ENCODE measurements at places on chromosomes 4 and X. TPM values are rescaled to one million over a fixed set of nuclear protein-coding genes. Genes with fewer than 3 reads are reported as not detected.

Gene NHSL2
- 0.03 TPM for polyA plus RNA-seq

Gene FMR1NB
- polyA plus RNA-seq: not detected

Gene WWC2
- 15.4 TPM for polyA plus RNA-seq

Gene CSN1S1
- polyA plus RNA-seq: not detected

Gene GUCY1A1
- 0.07 TPM for polyA plus RNA-seq

Gene SPANXD
- not detected for polyA plus RNA-seq

Gene HSFX3
- polyA plus RNA-seq: not detected

Gene RAB39B
- 0.05 TPM for polyA plus RNA-seq

Gene SOX3
- polyA plus RNA-seq: not detected

Gene BTC
- polyA plus RNA-seq: 0.62 TPM

Gene CT83
- not detected for polyA plus RNA-seq

Gene NMU
- polyA plus RNA-seq: 5.2 TPM

Gene STOX2
- polyA plus RNA-seq: 1.6 TPM

Gene MAGEB17
- not detected for polyA plus RNA-seq

Gene FGFR3
- polyA plus RNA-seq: 109 TPM

Gene SMIM31
- not detected for polyA plus RNA-seq

Gene C1QTNF7
- polyA plus RNA-seq: not detected

Gene KIAA1210
- not detected for polyA plus RNA-seq

Data from keratinocyte (primary cell).